Astrocyte (in vitro differentiated cells and primary cell): ENCODE measurements at places on chromosomes 5 and 9.

DNA sequence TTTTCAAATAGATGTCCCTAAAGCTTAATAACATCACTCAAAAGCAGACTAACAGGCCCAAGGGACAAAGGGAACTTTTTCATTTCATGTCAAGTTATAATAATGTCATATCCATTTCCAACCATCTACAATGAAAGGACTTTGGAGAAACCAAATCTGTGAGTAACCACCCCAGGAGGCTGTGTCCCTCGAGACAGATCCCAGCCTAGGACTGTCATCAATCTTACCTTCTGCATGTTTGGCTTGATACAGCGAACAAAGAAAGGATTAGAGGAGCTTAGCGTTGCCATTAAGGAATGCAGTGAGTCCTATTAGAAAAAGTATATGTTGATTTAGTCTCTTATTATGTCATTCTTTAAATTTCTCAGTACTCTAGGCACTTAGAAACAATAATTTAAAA lies 137.8 kb upstream of the RETREG1 start:
- no peak overlapping the region for H3K4me3 ChIP-seq
- no peaks in the 10 kb centered on the region for H3K4me1 ChIP-seq

DNA sequence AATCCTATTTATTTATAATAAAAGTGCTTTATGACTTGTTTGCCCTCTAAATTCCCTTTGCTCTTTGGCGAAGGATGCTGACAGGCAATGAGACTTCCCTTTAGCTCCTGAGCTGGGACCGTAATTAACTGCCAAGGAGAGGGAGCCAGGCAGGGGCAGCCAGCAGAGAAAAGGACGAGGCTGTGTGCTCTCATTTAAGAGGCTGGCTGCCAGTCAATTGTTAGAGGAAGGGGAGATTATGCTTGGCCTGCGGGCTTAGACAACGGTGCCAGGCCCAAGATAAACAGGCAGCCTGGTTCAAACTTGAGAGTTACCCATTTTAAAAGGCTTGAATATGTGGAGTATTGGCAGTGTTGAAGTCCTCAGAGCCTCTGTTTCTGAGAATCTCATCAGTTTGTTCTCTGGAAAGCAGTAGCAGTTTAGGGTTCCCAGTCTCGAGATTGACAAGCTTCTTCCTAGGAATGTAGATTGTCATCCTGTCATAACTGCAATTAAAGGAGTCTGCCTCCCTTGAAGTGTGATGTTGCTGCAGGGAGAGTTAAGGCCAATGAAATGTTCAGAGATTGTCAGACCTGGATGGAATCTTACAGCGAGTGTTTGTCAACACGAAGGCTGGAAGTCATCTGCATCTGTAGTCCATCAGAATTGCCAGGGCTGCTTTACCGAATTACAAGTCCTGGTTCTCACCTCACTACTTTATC lies 113.2 kb downstream of the JAKMIP2 start:
- no peaks in the 10 kb centered on the region for H3K36me3 ChIP-seq
- H3K27me3 ChIP-seq = no peaks in the 10 kb centered on the region
- no peak overlapping the region for H3K27ac ChIP-seq
- no peak for DNase-seq

- no peaks in the 10 kb centered on the region for H3K36me3 ChIP-seq
- no peaks in the 10 kb centered on the region for H3K4me1 ChIP-seq
- no peak within 1 kb of the TSS for H3K27ac ChIP-seq
Observed at GRCh38 chr9:113011911-113012381, at the start of gene ZNF883. Gene ZNF883, minus strand, starts transcription at chr9:113012192.

DNA sequence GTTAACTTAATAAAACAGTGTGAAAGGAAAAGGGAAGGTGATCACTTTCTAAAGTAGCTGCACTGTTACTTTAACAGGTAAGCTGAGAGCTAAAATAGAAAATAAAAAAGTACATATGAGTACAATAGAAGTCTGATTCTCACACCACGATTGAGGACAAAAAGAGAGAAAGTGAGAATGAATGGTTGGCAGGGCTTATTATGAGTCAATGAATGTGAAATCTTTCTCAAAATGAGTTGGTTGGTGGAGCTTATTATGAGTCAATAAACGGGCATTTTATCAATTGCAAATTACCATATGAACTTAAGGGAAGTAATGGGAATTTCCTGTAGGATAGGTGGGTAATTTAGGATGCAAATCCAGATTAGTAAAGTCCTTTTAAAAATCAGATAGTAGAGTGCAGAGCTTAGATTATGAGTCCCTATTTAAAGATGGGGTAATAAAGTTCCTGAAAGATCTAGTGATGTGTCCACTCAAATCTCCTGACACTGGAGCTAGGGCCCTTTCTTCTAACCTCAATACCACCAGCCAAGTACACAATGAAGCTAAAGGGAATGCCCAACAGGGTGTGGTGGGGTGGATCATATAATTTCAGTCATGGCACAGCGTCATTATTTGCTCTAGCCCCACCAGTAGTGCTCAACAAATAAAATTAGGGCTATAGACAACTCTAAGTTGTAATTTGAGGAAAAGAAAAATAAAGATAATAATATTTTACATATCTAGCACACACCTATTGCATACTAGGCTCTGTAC lies 21.1 kb upstream of the TLR4 start:
- no peaks in the 10 kb centered on the region for H3K36me3 ChIP-seq
- no peak overlapping the region for H3K27ac ChIP-seq
- no peak overlapping the region for H3K4me3 ChIP-seq
- peak; percentile 50 for DNase-seq
- peaks cover 4% of the 10 kb centered on the region for H3K4me1 ChIP-seq

DNA sequence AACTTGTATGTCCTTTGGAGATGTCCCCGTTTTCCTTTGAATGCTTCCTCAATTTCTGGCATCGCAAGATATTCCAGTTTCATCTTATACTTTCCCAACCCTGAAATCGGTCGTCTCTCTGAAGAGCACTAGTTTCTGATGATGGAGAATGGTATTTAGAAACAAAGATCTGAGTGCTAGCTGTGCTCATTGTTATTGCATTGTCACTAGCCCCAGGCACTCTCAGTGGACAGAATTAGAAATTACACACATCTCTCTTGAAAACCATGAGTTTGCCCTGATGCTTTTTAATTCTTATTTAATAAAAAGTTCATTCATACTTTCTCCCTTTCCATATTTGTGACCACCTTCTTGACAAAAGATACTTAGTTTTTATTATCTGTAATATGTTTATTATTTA lies 67.7 kb downstream of the C9orf152 start:
- no peaks in the 10 kb centered on the region for H3K27me3 ChIP-seq
- H3K4me3 ChIP-seq = no peak overlapping the region
- DNase-seq = no peak
- H3K36me3 ChIP-seq = peaks cover 38% of the 10 kb centered on the region
- H3K27ac ChIP-seq = no peak overlapping the region

- no peak overlapping the region for H3K27ac ChIP-seq
- H3K36me3 ChIP-seq = no peaks in the 10 kb centered on the region
- no peaks in the 10 kb centered on the region for H3K4me1 ChIP-seq
- H3K27me3 ChIP-seq = peaks cover 6% of the 10 kb centered on the region
Observed at GRCh38 chr9:134224127-134224526, 59.8 kb upstream of the RNU6ATAC start.
